ENCODE measurements at places on chromosomes 11 and 22.

DNA sequence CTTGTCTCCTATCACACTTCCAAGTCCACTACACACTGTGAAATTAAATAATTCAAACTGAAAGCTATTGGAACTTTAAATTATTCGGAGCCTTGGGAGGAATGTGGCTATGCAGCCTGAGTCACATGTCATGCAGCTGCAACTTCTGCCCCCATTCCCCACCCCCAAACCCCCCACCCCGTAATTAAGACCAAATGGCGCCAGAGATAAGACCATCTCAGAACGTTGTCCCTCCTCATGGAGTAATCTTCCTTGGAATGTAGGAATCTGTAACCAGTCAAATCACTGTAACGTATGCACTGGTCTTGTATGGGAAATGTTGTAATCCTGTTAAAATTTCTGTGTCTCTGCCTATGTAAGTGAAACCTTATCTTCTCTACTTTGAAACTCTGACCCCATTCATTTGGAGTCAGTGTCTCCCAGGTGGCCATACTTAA, 37.0 kb downstream of the GAB2 start:
- no peak for DNase-seq

- DNase-seq = no peak
Observed at GRCh38 chr11:70680781-70681281, 282.5 kb downstream of the CTTN start.

GRCh38 chr22:48749555-48750227, 1078.0 kb downstream of the BRD1 start:
- DNase-seq = no peak

- peak; percentile 59 for DNase-seq
Observed at GRCh38 chr22:43923191-43923590, 414 bp upstream of the PNPLA3 start.

GRCh38 chr11:32225571-32226285, 134.9 kb downstream of the RCN1 start:
- no peak for DNase-seq

DNA sequence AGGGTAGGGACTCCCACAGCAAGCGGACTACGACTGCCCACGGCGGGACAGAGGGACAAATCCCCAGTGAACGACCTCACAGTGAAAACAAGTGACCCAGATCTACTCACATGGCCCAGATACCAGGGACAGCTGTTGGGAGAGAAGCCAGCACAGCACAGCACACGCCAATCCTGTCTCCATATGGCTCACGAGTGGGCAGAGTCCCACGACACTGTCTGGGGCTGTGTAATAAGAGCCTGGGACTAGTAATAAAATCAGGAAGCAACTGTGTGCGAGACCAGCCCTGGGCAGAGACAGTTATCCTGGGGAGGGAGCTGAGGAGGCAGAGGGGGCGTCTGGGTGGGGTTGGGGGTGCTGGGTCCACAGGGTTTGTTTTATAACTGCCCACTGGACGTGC, 385.0 kb downstream of the CTTN start:
- DNase-seq = no peak

- DNase-seq = no peak
Observed at GRCh38 chr22:38966380-38966702, 8.9 kb downstream of the APOBEC3A start.
